ENCODE measurements at places on chromosomes 16 and 17. TPM values are rescaled to one million over a fixed set of nuclear protein-coding genes. Genes with fewer than 3 reads are reported as not detected.
A peak's percentile ranks its signal among the peaks of the same experiment; 100 is the strongest.

Gene SLC5A11
- total RNA-seq: 0.19 TPM

DNA sequence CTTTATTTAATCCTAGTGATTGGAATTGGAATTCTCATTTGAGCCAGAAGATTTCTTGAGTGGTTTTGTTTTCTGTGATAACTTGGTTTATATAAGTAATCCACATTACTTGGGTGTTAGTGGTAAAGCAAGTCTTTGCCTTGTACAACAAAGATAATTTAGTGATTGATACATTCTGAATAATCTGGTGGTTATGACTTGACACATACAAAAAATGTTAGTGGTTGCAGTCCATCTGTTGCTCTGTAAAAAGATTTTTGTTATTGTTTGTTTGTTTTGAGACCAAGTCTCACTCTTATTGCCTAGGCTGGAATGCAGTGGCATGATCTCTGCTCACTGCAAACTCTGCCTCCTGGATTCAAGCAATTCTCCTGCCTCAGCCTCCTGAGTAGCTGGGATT, 13.2 kb downstream of the OMG start:
- DNase-seq: no peak

DNA sequence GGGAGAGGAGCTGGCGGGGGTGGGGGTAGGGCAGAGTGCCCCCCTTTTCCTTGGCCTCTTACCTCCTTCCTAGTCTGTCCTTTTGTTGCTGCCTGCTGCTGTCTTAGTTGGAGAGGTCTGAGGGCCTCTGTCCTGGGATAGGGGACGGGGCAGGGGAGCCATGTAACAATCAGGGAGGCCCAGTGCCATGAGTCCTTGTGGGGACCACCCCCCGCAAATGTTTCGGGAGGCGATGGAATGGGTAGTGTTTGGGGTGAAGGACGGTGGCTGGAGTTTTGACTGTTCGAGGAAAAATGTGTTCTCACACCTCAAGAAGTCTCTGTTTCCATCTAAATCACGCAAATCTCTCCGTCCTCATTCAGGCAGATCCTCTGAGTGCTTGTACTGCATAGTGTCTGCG, 99.0 kb downstream of the OR1D5 start:
- DNase-seq: no peak

DNA sequence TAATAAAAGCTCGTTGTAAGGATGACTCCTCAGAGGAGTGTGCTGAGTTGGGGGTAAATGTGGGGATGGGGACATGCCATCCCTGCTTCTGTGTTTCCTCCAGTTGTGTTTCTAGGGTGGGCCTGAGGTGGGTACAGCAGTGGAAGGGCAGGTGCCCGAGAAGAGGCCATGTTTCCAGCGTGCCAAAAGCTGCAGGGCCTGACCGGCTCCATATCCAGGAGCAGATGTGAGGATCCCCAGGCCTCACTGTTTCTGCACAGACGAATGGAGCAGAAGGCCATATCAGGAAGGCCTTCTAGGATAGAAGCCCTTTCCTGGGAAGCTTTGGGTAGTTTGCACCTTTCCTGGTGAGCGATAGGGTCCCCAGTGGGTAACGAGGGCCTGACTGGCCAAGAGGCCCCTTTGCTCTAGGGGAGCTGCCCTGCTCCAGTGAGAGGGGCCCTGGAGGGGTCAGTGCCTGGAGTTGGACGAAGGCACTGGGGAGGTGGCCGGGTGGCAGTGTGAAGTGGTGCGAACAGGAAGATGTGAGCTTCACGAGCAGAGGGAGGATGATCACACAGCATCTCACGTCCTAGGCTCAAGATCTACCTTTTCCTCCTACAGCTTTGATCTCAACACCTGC, 62.9 kb downstream of the SHISA6 start:
- DNase-seq: no peak

DNA sequence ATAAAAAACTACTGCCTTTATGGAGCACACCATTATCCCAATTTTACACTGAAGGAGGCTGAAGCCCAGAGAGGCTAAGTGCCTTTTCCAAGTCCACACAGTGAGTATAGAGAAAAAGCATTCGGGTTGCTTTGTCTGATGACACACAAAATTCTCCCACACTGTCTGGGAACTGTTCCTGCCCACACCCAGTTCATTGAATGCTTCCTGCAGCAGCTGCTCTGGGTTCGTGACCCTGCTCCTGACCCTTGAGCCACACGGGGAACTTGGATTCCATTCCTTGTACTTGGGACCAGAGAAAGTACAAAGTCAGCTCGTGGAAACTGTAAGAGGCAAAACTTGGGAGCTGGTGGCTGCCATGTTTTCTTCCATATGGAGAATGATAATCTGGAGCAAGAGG, 57.9 kb downstream of the AKAP1 start:
- DNase-seq: no peak

DNA sequence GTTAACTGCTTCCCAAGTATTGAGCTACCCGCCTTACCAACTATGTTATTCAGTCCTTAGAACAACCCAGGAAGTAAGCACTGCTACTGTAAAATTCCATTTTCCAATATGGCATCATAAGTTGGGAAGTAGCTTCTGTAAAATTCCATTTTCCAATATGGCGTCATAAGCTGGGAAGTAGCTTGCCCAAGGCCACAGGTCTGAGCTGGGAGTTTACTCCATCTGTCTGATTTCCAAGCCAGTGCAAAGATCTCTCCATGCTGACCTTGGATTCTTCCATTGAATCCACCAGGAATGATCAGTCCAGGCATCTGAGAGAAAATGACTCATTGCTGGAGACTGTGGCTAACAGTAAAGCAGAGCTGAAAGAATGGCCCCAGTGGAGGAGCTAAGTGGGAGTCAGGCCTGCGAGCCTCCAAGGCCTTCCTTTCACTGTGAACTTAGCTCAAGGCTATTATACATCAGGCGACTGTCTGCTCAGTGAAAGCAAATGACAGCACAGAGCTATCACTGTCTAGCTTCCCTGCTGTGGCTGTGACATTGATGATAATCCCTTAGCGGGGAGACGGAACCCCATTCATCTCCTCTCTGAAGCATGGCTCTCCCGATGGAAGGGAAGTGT, 430.4 kb downstream of the HAPSTR1 start:
- DNase-seq: no peak

DNA sequence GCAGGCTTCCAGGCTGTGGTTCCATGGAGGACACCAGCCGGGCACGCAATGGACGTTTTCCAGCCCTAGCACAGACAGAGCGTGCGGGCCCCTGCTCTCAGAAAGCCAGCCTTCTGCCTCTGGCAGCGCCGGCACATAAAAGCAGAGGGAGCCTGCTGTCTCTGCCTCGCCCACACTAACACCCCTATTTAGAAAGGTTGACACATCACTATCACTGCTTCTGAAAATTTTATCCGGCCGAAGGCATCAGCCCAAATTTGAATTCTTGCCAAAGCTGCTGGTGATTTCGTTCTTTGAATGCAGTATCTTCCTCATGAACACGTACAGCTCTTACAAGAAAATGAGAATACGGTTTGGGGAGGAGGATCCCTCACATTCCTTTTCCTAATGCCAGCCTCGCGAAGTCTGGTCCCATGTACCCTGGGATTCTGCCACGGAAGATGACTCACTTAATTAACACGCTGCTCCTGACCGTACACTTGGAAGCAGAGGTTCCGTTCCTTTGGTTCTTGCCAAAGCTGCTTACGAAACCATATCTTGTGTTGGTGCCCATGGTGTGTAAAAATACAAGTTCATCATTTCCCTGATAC, 1.3 kb upstream of the RAB11FIP3 start:
- no peak for DNase-seq

Gene GFOD2
- total RNA-seq: 19.8 TPM

DNA sequence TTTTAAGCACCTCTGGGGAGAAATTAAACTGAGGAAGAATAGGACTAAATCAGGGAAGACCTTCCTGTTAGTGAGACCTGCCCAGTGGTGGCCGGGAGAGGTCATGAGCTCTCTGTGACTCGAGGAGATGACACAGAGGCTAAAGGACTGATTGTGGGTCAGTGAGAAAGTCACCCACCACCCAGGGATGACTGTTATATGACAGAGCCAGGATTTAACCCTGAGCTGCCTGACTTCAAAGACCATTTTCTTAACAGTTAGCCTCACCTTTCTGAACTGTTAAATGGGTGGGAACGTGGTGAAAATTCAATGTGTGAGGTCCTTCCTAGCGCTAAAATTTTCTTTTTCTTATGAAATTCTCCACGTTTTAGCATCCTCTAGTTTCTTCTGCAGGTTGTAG, 72.5 kb downstream of the WSB1 start:
- DNase-seq: no peak

GRCh38 chr16:83804366-83804765, 3.4 kb upstream of the HSBP1 start:
- DNase-seq: no peak

GRCh38 chr17:31859487-31860008, 504 bp upstream of the COPRS start:
- DNase-seq: no peak

DNA sequence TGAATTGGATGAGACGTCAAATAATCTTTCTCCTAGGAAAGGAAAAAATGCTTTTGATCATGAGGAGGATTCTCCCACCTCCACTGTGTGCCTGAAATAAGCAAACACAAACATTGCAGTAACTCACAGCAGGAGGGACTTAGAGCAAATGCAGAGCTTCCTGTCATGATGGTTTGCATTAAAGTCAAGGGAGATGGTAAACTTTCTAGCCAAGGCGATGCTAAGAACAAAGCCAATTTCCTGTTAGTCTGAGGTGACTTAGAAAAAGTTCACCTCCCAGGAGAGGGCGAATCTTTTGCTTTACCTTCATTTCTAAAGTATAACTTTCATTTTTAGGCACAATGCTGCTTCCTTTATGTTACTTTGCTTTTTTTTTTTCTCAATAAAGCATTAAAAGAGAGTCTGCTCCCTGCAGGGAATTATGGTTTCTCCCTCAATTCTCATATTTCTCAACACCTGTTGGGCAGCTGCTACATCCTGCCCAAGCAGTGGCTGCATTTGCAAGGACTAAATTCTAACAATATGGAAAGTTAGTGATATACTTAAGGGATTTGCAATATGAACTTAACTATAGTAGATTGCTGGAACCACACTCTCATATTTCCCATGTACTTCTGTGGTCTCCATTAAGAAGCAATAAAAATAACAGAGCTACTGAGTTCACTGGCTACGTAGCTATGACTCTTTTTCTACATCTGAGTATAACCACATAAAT, 175.6 kb downstream of the PCTP start:
- DNase-seq: no peak

Gene CES2
- total RNA-seq: 46.5 TPM

Gene ATP2C2
- not detected for total RNA-seq

- DNase-seq: no peak
Observed at GRCh38 chr17:6072611-6073010, 2.4 kb downstream of the WSCD1 start.

Gene WNK4
- 0.14 TPM for total RNA-seq

DNA sequence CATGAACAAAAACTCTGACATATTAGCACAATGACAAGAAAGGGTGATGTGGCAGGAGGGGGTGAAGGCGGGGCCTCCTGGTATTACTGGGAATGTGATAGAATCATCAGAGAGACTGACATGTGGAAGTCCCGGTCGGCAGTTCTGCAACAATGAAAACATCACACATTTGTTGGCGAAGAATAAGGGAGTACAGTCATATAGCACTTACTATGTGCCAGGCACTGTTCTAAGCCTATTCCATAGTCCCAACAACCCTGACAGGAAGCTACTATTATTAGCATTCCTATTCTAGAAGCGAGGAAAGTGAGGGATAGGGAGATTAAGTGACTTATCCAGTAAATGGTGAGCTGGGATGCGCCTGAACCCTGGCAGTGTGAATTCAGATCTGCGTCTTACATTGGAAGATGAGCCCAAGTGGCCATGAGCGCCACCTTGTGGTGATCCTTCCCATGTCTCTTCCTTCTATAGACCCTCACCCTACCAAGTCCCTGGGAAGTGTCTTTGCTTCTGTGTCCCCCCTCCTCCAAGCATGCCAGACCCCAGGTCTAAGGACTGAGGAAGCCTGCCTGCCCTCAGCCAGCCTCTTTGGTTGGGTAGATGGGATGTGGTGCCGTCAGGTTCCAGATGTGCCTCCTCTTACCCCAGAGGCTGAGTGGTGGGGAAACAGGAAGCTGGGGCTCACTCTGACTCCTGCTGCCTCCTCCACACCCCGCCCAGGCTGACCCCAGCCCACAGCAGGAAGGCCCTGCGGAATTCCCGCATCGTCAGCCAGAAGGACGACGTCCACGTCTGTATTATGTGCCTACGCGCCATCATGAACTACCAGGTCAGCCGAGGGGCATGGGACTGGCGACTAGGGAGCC, 14.0 kb downstream of the FMNL1 start:
- peak; percentile 74 for DNase-seq

Gene TBC1D3B
- total RNA-seq: 11.5 TPM

GRCh38 chr17:44585315-44585714, 28.0 kb downstream of the FZD2 start:
- DNase-seq: no peak

- DNase-seq: no peak
Observed at GRCh38 chr17:57463103-57463885, 207.0 kb downstream of the MSI2 start.

DNA sequence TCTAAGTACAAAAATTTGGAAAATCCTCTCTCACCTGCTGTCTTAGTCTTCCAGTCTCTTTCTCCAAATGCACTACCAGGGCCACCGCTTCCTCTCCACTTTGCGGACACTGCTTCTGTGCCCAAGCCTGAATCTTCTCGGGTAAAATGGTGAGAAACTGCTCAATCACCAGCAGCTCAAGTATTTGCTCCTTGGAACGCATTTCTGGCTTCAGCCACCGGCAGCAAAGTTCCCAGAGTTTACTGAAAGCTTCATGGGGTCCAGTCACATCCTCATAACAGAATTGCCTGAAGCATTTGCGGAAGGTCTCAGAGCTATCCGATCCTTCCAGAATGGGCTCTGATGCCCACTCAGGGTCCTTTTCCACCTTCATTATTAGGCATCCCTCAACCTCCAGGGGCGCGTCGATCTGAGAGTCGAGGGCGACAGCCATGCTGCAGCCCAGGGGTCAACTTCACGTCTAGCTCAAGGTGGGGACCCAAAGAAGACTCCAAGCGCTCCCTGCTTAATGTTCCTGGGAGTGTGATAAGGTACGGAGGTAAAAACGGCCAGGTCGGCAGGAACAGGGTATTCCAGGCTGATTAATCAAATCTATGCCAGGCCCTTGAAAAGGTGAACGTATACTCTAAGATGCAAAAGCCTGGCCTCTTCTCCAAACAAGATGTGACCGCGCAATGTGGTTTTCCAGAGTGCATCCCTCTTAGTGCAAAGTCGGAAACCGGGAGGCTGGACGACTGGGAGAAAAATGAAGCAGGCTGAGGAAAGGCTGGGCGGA, 763 bp downstream of the ZKSCAN2 start:
- no peak for DNase-seq

DNA sequence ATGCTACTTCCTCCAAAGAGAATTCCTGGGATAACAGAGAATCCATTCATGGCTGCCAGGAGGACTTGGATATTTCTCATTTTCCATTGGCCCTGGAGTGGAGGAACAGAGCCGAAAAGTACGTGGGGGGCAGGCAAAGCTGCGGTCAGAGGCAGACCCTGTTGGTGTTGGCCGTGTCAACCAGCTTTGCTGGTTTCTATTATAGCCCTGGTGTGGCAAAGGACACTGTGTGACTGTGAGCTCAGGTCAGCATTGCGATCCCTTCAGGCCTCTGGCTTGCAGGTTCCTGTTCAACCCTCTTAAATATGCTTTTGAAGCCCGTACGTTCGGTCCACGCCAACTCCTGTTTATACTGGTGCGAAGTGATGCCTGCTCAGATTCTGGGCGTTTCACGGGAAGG, 596.2 kb downstream of the MAF start:
- no peak for DNase-seq

Gene ADAD2
- not detected for total RNA-seq

Data from CD4-positive, alpha-beta memory T cell (primary cell).